Hematopoietic multipotent progenitor cell (in vitro differentiated cells): ENCODE measurements at places on chromosomes 12 and 14.
A peak's percentile ranks its signal among the peaks of the same experiment; 100 is the strongest.

- no peak for DNase-seq
These were observed 121.1 kb downstream of the PAWR start for GRCh38 chr12:79569679-79570078.

GRCh38 chr14:100193417-100194357 is 34.2 kb upstream of the DEGS2 start:
- DNase-seq, result no peak

DNA sequence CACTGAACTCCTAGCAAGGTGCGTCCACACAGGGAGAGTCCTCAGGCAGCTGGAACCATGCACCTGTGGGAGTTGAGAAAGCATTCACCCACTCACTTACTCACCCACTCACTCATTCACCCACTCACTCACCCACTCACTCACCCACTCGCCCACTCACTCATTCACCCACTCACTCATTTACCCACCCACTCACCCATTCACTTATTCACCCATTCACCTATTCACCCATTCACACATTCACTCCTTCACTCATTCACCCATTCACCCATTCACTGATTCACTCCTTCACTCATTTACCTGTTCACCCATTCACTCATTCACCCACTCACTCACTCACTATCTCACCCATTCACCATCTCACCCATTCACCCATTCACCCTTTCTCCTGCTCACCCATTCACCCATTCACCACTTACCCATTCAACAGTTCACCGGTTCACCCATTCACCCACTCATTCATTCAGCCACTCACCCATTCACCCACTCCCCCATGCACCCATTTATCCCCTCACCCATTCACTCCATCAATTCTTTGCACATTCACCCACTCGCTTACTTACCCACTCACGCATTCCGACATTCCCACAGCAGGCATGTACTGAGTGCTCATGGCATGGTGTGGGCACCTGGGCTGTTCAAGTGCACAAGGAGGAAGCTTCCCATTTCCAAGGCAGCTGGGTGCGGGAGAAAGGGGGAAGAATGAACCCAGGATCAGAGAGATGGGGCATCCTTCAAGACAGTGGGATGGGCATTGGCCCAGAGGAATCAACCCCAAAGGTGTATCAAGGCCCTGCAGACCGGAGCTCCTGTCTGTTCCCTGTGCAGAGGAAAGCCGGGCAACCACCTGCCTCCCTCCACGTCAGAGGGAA is 135.2 kb upstream of the C14orf180 start:
- no peak for DNase-seq

- peak; percentile 73 for DNase-seq
These were observed 221.5 kb upstream of the HMGA2 start for GRCh38 chr12:65602610-65603295.

DNA sequence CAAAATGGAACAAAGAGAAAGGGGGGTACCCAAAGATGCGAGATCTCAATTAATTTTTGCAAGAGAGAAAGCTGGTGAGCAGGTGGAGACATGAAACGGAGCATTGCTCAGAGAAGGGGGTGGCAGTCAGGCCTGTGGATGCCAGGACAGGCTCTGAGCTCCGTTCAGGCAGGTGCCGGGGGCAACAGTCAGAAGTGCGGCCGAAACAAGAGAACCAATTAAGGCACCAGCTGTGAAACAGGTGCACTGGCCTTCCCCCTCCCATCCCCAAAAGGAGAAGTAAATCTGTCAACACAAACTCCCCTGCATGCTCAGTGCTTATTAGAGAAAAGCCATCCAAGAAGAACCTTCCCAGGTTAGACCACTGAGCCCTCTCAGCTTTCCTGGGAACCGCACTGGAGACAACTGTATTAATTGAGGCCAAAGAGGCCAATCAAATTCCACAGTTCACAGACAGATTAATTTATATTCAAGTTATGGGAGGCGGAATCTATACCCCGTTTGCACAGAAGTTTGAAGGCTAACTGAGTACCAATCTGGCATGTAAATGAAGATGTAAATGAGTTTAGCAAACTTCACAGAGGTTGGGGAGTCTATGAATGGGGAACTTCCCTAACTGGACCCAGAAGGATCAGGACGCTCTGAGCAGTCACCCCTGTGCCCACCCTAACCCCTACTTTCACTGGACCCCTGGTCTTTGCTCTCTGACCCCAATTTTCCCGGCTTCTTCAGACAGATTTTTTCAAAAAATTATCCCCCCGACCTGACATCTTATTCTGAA is 20.9 kb downstream of the OAS2 start:
- no peak for DNase-seq

- DNase-seq, result no peak
These were observed 16.9 kb downstream of the PLEKHD1 start for GRCh38 chr14:69501423-69501838.

DNA sequence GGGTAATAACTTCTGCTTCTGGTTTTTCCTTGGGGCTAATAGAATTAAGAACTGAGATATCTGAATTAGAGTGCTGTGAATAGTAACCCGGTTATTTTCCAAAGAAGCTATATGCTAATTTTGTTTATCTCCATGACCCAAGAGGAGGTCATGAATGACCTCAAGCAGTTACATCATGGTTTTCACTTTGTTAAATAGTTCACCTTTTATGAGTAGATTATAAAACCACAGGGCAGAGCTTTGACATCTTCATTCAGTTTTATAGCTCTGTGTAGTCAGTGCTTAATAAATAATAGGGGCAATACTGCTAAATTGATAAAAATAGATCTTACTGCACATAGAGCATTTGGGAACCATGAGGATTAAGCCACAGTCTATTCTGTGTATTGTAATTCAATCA is 462.2 kb downstream of the LRIG3 start:
- no peak for DNase-seq

DNA sequence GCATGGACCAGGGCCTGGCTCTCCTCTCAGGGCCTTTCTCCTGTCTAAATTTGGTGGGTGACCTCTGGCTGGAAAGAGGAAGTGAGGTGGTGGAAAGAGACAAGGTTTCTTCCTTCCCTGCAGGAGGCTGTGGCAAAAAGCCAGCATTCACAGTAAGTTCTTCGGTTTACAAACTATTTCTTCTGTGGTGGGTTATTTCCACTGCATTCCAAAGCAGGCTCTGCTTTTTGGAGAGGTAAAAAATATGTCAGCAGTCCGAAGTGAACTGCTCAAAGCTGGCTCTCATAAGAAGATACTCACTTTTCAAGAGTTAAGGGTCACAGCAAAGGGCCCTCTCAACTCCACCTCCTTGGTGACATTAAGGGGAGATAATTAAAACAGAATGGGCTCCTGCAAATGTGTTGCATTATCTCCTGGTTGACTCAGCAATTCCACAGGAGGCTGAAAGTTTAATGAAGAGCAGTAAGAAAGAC is 48.9 kb upstream of the POC1B start:
- no peak for DNase-seq

GRCh38 chr12:53074283-53074998 is 4.7 kb downstream of the SPRYD3 start:
- DNase-seq, result no peak

DNA sequence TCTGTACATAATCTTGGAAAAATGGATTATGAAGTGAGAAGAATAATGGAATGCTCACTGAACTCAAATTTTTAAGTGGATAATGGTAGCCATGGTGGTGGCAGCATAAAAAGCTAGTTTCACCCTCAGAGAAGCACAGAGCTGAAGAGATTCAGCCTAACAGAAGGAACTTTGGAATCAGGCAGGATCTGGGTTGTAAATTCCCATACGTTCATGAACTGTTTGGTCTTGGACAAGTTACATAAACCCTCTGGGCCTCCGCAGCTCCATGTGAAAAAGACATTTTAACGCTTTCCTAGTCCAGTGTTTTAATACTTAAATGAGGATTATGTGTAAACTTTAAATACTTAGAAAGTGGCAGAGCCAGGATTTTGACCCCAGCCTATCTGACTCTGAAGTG is 26.6 kb downstream of the JKAMP start:
- DNase-seq, result no peak

DNA sequence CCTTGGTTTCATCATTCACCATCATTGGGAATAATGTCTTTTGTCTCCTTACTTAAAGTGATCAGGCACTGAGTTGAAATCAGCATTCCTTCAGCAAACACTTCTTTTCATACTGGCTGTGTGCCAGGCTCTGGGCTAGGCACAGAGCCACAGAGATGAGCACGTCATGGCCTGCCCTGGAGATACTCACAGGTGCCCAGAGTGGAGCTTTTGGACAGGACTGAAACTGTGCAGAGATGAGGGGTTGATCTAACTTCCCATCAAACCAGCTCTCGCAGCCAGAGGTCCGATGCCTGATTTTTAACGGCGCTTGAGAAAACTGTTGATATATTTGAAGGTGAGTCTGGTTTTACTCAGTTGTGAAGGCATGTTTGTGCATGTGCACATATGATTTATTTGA is 43.1 kb downstream of the CACNA1C start:
- no peak for DNase-seq

DNA sequence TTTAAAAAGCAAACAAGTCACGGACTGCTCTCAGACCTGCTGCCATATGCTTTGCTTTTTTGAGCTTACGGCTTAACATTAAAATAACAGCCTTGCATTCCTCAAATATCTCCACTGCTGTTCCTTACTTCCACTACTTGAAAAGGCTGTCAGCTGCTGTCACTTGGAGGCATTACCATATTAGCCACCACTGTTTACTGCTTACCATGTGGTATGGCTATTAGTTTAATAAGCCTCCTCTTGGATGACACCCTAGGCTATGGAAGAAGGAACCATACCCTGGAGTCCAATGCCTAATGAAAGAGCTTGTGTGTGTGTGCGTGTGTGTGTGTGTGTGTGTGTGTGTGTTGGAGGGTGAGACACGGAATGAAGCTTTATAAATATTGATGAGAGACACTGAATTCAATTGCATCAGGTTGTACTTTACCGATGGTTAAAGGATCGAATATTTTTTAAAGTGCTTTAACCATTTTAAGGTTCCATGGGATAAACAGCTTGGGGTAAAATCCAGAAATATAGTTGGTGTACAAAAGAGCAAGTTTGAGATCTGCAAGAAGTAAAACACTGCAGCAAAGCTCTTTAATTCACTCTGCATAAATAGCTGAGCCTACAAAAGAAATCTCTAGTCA is 174.5 kb downstream of the TTC7B start:
- DNase-seq, result no peak

- DNase-seq, result no peak
These were observed 53.8 kb downstream of the GXYLT1 start for GRCh38 chr12:42090899-42091298.
